ENCODE measurements at places on chromosomes 7 and 10. TPM values are rescaled to one million over a fixed set of nuclear protein-coding genes. Genes with fewer than 3 reads are reported as not detected.

- no peak for DNase-seq
These were observed 80.0 kb downstream of the NRCAM start for GRCh38 chr7:108376206-108376605.

DNA sequence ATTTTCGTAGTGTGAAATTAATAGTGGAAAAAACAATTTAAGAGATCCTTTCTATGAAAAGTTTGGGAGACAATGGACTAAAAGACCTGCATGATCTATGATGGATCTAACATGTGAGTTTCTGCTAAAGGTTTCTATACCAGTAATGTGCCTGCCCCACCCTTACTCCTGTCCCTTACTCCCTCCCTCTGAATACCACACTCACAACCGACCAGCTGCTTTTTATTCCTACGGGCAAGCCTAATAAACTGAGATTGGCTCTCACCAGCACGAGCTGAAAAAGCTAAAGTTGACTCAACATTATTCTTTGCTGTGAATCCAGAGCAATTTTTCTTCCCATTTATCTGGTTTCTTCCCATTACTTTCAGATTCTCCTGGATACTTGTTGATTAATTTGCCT, 17.8 kb upstream of the REEP3 start:
- DNase-seq = no peak

Gene CADPS2
- total RNA-seq = 0.54 TPM

Gene TYW1B
- total RNA-seq = 1.8 TPM

Data from IMR-90 (cell line).